ENCODE measurements at places on chromosomes 2 and 18.

- DNase-seq = no peak
Measured at GRCh38 chr2:17122887-17123501, 395.2 kb downstream of the RAD51AP2 start.

GRCh38 chr18:58536534-58537271, 92.2 kb downstream of the ALPK2 start:
- no peak for DNase-seq

DNA sequence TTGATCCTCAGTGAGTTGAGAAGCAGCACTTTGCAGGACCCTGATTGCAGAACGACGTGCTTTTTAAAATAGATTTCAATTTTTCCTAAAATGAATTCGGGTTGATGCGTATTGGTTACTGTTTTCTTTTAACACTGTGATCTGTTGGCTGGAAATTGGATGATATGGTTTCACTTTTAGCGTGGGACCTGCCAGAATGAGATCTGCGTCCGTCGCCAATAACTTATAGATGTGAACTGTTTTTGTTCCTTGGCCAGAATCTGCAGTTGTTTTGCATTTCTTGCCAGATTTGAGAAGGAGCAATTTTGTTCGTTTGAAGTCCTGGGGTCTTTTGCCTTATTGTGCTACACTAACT, 703 bp downstream of the UGGT1 start:
- DNase-seq = no peak

GRCh38 chr2:32960647-32961403, 14.1 kb downstream of the LTBP1 start:
- DNase-seq = no peak

DNA sequence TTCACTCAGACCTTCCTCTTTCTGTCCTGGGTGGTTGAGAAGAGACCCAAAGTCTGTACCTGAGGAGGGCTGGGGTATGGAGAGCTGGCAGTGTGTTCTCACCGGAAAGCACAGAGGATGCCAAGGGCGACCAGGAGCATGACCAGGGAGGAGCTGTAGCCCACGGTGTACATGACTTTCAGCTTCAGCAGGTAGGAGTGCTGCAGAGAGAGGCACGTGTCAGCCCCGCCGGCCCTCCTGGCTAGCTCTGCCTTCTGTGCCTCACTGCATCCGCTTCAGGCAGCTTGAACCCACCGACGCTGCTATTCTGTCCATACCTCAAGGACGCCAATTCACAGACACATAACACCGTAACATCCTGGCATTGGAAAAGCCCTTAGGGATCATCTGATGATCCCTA, 34.0 kb downstream of the TMEM37 start:
- no peak for DNase-seq

DNA sequence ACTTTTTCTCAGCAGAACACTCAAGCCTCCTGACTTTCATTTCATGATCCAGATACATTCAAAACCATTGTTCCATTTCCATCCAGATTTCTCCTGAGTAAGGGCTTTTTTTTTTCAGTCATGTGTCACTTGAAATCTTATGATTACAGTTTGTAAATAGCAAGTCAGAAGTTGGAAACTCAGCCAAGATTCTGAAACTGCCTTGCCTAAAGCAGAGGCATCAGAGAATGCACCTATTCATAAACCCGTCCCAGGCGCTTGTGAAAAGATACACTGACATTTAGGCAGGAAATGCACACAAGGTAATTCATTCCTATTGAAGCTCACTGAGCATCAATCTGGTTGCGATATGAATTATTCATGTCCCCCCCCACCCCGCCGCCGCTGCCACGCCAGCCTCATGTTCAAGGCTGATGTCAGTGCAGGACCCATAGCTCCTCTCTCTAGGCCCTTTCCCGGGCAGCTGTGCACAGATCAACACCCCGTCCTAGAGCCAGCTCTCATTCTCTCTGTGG, 30.4 kb upstream of the MGAT4A start:
- DNase-seq = no peak

DNA sequence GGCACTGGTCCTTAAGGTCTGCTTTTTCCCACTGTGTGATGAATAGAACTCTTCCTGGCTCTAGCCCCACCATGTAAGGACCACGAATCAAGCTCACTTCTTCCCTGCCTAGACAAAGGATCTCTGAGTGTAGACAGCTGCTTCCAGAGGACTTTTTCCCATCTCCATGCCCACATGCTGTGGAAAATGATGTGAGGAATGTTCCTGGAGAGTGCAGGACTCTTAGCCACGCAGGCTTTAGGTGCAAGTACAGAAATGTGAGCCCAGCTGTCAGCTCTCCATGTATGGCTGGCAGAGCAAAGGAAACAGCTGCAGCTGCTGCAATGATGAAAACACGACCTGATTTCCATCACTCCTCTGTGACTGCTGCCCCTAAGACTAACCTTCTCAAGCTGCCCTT, 35.5 kb downstream of the NXPH2 start:
- DNase-seq = no peak

GRCh38 chr2:136215908-136216472, 98.0 kb upstream of the CXCR4 start:
- no peak for DNase-seq

- DNase-seq = no peak
Measured at GRCh38 chr18:43876748-43877147, 599.5 kb upstream of the SYT4 start.
